ENCODE measurements at places on chromosomes 6 and 20. TPM values are rescaled to one million over a fixed set of nuclear protein-coding genes. Genes with fewer than 3 reads are reported as not detected.

The SLC22A16 gene
- total RNA-seq: not detected

The ANGPT4 gene
- not detected for total RNA-seq

The OR2B6 gene
- 1.5 TPM for total RNA-seq

The ZBTB2 gene
- total RNA-seq: 15.7 TPM

The CST7 gene
- not detected for total RNA-seq

The NKX2-2 gene
- total RNA-seq: not detected

The PHACTR1 gene
- 0.21 TPM for total RNA-seq

The PPP1R18 gene
- total RNA-seq: 28.2 TPM

The POM121L2 gene
- total RNA-seq: not detected

The SIRPB1 gene
- 3.4 TPM for total RNA-seq

The FAM217A gene
- total RNA-seq: not detected

The SYNGAP1 gene
- total RNA-seq: 18.8 TPM

The FERMT1 gene
- 18.5 TPM for total RNA-seq

The NFATC2 gene
- total RNA-seq: 15.8 TPM

The FNDC1 gene
- 0.17 TPM for total RNA-seq

DNA sequence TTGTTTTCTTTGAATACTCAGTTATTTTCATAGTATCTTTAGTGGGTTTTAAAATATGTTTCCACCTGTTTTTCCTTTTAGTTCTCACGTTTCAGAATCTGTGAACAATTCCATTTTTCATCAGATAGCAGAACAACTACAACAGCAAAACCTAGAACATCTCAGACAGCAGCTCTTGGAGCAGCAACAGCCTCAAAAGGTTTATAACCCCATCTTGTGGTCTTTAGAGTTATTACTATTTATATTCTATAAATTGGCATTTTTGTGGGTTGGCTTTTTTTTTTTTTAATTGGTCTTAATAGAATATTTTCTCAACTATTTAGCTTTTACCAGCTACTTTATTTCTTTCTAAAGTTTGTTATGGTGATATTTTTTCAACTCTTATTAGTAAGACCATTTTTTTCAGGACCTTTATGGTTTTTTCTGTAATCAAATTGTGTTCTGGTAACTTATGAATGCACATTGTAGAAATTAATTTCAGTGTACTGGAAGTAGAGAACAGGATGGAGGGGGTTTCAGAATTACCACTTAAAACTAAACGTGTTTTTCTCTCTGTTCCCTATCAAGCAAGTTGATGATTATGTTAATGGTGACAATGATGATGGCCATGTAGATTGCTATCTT, 72.2 kb downstream of the SCAF8 start:
- no peak for DNase-seq
- no peaks in the 10 kb centered on the region for H3K27me3 ChIP-seq
- no peak overlapping the region for H3K4me3 ChIP-seq
- no peaks in the 10 kb centered on the region for H3K4me1 ChIP-seq

DNA sequence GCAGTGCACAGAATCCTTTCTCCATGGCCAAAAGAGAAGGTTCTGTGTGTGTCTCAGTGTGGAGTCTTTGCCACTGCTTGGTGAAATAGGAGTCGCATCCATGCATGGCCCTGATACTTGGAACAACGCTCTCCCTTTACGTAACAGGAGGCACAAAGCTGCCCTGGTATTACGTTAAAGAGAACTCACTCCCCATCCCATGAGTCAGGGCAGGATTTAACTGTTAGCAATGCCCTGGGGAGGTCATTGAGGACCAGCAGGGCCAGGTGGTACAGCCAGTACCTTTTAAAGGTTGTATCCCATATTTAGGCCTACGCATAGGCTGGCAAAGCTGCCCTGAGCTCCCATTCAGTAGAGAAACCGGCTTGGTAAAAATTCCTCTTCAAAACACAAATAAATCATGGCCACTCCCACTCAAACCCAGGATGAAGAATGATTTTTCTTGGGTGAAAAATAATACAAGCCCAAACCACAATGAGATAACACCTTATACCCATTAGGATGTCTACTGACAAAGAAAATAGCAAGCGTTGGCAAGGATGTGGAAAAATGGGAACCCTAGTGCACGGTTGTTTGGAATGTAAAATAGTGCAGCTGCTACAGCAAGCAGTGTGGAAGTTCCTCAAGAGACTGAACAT, 37.1 kb downstream of the MYLK4 start:
- no peak overlapping the region for H3K4me3 ChIP-seq
- H3K4me1 ChIP-seq: peaks cover 35% of the 10 kb centered on the region
- DNase-seq: no peak
- H3K27me3 ChIP-seq: no peaks in the 10 kb centered on the region
- no peak overlapping the region for H3K27ac ChIP-seq

DNA sequence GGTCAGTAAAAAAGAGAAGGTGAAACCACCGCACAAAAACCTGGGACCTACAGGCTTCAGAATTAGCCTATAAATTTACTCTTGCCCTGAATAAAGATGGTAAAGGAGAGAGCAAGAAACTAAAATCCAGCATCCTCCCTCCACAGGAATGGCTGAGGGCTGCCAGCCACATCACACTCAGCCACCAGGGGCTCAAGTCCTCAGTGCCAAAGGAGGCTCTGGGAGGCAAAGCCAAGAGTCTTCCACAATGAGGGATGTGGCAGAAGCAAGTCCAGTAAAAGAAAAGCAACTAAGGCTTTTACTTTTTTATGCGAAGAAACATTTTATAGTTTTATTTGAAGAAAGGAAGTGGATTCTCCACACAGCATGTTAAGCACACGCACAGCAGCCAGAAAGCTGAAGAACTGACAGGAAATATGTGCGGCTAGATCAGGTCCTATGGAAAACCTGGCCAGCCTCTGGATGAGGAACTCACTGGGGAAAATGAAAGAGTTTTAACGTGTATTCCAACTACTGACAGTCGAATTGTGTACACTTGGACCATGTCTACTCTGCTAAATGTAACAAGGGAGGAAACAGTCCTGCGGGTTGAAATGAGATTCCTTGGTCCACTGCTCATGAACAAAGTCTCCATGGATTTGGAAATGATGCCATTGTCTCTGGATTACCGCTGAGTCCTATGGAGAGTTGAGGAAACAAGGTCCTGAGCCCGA, 219.4 kb upstream of the SSTR4 start:
- DNase-seq: no peak
- no peak overlapping the region for H3K4me3 ChIP-seq
- H3K4me1 ChIP-seq: no peaks in the 10 kb centered on the region
- H3K36me3 ChIP-seq: no peaks in the 10 kb centered on the region

- H3K27ac ChIP-seq: no peak overlapping the region
- no peaks in the 10 kb centered on the region for H3K4me1 ChIP-seq
- H3K36me3 ChIP-seq: no peaks in the 10 kb centered on the region
- H3K27me3 ChIP-seq: no peaks in the 10 kb centered on the region
- no peak for DNase-seq
- H3K4me3 ChIP-seq: no peak overlapping the region
Measured at GRCh38 chr6:112268654-112269053, 14.3 kb upstream of the LAMA4 start.

- no peak overlapping the region for H3K4me3 ChIP-seq
- no peak overlapping the region for H3K27ac ChIP-seq
- H3K36me3 ChIP-seq: peaks cover 8% of the 10 kb centered on the region
- H3K27me3 ChIP-seq: no peaks in the 10 kb centered on the region
- DNase-seq: no peak
Measured at GRCh38 chr6:104936766-104937535, 20.0 kb upstream of the LIN28B start.

GRCh38 chr20:46376196-46376785, 30.1 kb downstream of the ELMO2 start:
- H3K4me3 ChIP-seq: no peak overlapping the region
- no peak for DNase-seq
- H3K27me3 ChIP-seq: no peaks in the 10 kb centered on the region
- H3K4me1 ChIP-seq: no peaks in the 10 kb centered on the region
- H3K36me3 ChIP-seq: peaks cover 16% of the 10 kb centered on the region
- no peak overlapping the region for H3K27ac ChIP-seq

DNA sequence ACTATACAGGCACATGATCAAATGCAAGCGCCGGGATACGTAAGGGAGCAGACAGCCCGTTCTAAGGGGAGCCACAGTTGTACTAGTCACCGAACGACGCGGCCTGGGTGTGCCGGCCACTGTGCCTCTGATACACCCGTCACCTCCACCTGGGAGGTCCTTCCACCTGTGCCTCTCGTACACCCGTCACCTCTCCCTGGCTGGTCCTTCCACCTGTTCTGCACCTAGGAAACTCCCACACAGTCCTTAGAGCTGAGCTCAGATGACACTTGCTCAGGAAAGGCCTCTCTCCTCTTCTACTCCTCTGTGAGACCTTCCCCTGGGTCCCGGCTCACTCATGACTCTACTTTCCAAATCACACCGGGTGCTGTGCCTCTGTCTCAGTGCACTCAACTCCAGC, 245.0 kb downstream of the TTLL2 start:
- no peaks in the 10 kb centered on the region for H3K27me3 ChIP-seq
- H3K27ac ChIP-seq: no peak overlapping the region
- peaks cover 30% of the 10 kb centered on the region for H3K4me1 ChIP-seq
- no peak overlapping the region for H3K4me3 ChIP-seq
- no peak for DNase-seq

- peaks cover 67% of the 10 kb centered on the region for H3K36me3 ChIP-seq
- peak overlapping the region; percentile 34 for H3K4me3 ChIP-seq
- no peak overlapping the region for H3K27ac ChIP-seq
- H3K4me1 ChIP-seq: no peaks in the 10 kb centered on the region
- no peak for DNase-seq
Measured at GRCh38 chr20:63738687-63739129, 868 bp upstream of the SLC2A4RG start.

DNA sequence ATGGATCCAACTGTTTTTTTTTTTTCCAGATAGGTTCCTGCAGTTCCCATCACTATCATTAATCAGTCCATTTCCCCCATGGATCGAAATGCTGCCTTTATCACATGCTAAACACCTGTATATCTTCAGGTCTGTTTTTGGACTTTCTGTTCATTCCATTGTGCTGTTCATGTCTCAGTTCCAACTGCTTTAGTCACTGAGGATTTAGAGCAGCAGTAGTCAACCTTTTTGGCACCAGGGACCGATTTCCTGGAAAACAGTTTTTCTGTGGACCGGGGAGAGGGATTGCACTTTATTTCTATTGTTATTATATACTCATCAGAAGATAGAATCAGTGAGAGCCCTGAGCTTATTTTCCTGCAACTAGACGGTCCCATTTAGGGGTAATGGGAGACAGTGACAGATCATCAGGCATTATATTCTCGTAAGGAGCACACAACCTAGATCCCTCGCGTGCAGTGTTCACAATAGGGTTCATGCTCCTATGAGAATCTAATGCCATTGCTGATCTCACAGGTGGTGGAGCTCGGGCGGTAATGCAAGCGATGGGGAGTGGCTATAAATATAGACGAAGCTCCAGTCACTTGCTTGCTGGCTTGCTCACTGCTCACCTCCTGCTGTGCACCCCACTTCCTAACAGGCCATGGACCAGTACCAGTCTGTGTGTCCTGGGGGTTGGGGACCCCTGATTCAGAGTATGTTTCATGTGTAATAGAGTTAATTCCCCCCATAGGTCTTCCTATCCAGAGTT, 46.0 kb downstream of the CAP2 start:
- H3K4me1 ChIP-seq: no peaks in the 10 kb centered on the region
- H3K27ac ChIP-seq: no peak overlapping the region
- H3K4me3 ChIP-seq: no peak overlapping the region

GRCh38 chr6:125169058-125169457, 15.5 kb downstream of the TPD52L1 start:
- H3K36me3 ChIP-seq: peaks cover 6% of the 10 kb centered on the region
- H3K27ac ChIP-seq: no peak overlapping the region
- H3K27me3 ChIP-seq: no peaks in the 10 kb centered on the region
- no peak for DNase-seq

DNA sequence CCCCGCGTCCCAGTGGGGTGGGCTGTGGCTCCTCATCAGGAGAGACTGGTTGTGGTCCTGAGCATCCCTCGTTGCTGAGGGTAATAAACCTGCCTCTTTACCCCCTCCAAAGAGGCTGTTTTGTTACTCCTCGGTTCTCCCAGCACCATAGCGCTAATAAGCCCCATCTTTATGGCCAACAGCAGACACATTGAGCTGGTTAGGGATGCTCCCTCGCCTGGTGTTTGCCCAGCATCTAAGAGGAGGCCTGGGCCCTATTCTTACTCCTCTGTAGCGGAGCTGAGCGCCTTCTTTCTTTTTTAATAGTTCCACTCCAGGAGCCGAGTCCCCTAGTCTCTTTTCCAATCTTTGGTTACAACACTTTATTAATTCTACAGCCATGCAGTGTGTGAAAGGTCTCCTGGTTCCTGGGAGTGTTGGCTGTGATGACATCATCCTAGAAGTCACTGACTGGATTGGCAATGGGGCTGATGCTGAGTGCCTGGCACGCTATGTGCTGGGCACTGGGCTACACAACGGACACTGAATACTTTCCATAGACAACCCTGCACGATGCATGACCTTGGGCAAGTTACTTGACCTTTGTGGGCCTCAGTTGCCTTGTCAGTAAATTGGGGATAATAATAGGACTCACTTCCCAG, 50.6 kb upstream of the CCDC167 start:
- peaks cover 28% of the 10 kb centered on the region for H3K4me1 ChIP-seq
- no peak overlapping the region for H3K4me3 ChIP-seq
- no peaks in the 10 kb centered on the region for H3K36me3 ChIP-seq
- H3K27me3 ChIP-seq: peaks cover 18% of the 10 kb centered on the region
- H3K27ac ChIP-seq: no peak overlapping the region

- H3K27ac ChIP-seq: no peak overlapping the region
- H3K27me3 ChIP-seq: no peaks in the 10 kb centered on the region
- no peak overlapping the region for H3K4me3 ChIP-seq
- no peaks in the 10 kb centered on the region for H3K36me3 ChIP-seq
- peaks cover 21% of the 10 kb centered on the region for H3K4me1 ChIP-seq
Measured at GRCh38 chr6:21375151-21376116, 218.1 kb upstream of the SOX4 start.

- H3K27me3 ChIP-seq: peaks cover 21% of the 10 kb centered on the region
- no peaks in the 10 kb centered on the region for H3K4me1 ChIP-seq
- peaks cover 55% of the 10 kb centered on the region for H3K36me3 ChIP-seq
- DNase-seq: peak; percentile 82
- peak overlapping the region; percentile 92 for H3K4me3 ChIP-seq
- peak overlapping the region; percentile 99 for H3K27ac ChIP-seq
Measured at GRCh38 chr6:73523434-73524123, 2.7 kb upstream of the EEF1A1 start.

- H3K27ac ChIP-seq: peak overlapping the region; percentile 93
- no peaks in the 10 kb centered on the region for H3K27me3 ChIP-seq
- peak overlapping the region; percentile 58 for H3K4me3 ChIP-seq
- no peaks in the 10 kb centered on the region for H3K36me3 ChIP-seq
- peaks cover 24% of the 10 kb centered on the region for H3K4me1 ChIP-seq
Measured at GRCh38 chr6:16840725-16841124, 79.5 kb upstream of the ATXN1 start.

- H3K36me3 ChIP-seq: no peaks in the 10 kb centered on the region
- H3K4me3 ChIP-seq: no peak overlapping the region
- H3K27ac ChIP-seq: peak overlapping the region; percentile 24
Measured at GRCh38 chr6:36739947-36740817, 42.6 kb downstream of the RAB44 start.

Data from Calu3 (cell line).